ENCODE measurements at places on chromosomes 1 and 21.
A peak's percentile ranks its signal among the peaks of the same experiment; 100 is the strongest.

GRCh38 chr21:38645282-38645681 is 147.0 kb upstream of the ERG start:
- DNase-seq: peak; percentile 25

DNA sequence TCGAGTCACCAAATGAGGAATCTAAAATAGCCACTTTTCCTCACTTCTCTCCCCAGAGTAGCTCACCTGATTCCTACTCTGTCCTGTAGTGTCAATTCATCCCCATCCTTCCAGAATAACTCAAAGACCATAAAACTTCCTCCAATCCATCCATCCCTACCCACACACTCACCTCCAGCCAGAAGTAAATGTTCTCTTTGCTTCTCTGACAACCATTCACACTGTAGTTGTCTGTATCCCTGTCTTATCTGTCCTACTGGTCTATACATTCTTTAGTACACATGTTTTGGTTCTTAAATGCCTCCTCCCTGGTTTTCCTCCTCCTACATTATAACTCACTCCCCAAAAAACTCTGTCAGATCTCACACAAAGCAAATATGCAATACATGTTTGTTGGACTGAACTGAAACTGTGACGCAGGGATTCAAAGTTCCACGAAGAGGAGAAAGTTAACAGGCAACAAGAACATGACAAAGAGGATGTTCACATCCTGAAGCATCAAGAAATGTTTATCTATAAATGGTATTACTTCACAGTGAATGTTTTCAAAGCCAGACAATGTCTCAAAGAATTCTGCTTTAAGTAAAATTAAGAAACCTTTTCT is 11.0 kb downstream of the TP53BP2 start:
- no peak for DNase-seq

- DNase-seq: no peak
Observed at GRCh38 chr1:226498640-226499008, 49.9 kb upstream of the STUM start.

DNA sequence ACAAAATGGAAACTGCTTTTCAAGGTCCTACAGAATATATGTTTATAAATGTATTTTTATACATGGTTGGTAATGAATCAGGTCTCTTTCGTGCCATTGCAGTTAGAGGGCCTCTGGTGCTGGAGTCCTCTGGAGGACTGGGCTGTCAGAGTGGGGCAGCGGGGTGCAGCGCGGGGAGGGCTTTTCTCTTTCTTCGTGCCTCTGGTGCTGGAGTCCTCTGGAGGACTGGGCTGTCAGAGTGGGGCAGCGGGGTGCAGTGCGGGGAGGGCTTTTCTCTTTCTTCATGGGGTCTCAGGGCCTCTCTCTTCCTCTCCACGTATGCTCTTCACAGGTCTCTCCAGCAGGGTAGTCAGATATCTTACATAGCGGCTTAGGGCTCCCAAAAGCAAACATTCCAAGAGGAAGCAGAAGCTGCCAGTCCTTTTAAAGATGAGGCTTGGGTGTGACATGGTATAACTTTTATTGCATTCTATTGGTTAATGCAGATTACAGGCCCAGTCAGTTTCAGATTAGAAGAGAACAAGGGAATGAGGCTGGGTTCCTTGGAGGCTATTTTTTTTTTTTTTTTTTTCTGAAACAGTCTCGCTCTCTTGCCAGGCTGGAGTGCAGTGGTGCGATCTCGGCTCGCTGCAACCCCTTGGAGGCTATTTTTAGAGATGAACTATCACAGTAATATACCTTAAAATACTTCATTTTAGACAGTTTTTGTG is 13.1 kb downstream of the SDCCAG8 start:
- DNase-seq: no peak

DNA sequence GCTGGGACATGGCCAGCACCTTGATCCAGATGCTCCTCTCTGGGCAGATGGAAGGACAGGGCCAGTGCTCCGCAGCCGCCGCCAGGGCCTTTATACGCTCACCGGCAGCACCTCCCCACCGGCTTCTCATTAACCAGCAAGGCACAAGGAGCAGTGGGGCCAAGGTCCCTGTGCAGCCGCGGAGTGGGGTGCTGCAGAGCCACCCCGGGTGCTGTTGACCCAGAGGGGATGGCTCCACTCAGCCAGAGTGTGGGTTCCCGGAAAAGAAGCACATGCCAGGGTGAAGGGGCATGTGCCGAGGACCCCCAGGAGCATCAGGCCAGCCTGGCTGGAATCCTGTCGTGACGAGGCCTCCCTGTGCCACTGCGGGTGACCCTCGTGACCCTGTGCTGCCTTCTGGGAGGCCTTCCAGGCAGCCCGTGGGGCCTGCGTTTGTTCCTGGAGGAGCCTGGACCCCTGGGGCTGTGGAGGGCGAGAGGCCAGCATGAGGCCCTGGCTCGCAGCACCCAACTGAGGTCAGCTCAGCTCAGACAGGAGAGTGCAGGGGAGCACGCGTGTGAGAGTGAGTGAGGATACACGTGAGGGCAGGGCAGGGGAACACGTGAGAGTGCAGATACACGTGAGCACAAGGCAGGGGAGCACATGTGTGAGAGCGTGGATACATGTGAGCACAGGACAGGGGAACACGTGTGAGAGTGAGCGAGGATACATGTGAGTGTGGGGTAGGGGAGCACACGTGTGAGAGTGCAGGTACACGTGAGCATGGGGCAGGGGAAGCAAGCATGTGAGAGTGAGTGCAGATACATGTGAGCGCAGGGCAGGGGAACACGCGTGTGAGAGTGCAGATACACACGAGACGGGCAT is at the start of gene FTCD:
Gene FTCD (minus strand): TSS at position 66 of the 864 bp plus-strand sequence. CDS start 56 bp downstream, at position 10.
- no peak for DNase-seq

GRCh38 chr1:236808564-236809130 is 13.6 kb downstream of the MTR start:
- DNase-seq: no peak

DNA sequence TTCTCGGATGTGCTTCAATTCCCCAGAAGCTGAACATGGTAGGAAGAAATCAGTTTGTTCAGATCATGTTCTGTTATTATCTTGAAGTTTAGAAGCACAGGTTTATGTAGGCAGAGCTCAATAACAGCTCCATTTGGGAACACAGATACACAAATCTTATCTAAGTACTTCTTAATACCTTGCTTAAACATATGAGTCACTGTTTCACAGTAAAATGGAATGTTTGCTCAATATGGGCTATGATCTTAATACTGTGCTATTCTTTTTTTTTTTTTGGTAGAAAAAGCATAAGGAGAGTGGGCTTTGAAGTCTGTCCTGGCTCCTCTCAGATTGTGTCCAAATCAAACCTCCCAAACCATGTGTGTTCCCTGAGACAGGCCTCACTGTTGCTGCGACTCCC is 13.4 kb downstream of the PROK1 start:
- DNase-seq: no peak

GRCh38 chr1:95223110-95223509 is 10.9 kb upstream of the RWDD3 start:
- no peak for DNase-seq

Data from HFF-Myc (cell line).